Effector memory CD4-positive, alpha-beta T cell (primary cell): ENCODE measurements at places on chromosomes 6 and 20.

DNA sequence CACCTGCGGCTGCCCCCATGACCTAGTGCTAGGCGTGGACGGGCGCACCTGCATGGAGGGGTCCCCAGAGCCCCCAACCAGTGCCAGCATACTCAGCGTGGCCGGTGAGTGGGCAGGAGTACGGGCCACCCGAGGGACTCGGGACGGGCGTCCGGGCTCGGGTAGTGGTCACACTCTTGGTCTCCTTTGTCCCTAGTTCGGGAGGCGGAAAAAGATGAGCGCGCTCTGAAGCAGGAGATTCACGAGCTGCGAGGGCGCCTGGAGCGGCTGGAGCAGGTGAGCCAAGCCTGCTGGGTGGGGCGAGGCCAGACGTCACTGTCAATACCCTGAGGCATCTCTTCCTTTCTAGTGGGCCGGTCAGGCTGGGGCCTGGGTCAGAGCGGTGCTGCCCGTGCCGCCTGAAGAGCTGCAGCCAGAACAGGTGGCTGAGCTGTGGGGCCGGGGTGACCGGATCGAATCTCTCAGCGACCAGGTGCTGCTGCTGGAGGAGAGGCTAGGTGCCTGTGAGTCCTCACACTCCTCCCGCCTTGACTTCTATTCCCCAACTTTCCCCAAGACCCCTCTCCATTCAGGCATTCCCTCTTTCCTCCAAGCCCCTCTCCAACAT, 2.9 kb downstream of the EGFL8 start:
- H3K27me3 ChIP-seq: no peaks in the 10 kb centered on the region
- no peak overlapping the region for H3K4me3 ChIP-seq
- no peak overlapping the region for H3K27ac ChIP-seq
- H3K36me3 ChIP-seq: peaks cover 23% of the 10 kb centered on the region

GRCh38 chr20:3072530-3073250, 1.3 kb downstream of the OXT start:
- no peaks in the 10 kb centered on the region for H3K27me3 ChIP-seq
- peak overlapping the region; percentile 73 for H3K4me3 ChIP-seq
- peaks cover 11% of the 10 kb centered on the region for H3K4me1 ChIP-seq
- no peak for DNase-seq
- no peaks in the 10 kb centered on the region for H3K36me3 ChIP-seq
- H3K27ac ChIP-seq: peak overlapping the region; percentile 51

DNA sequence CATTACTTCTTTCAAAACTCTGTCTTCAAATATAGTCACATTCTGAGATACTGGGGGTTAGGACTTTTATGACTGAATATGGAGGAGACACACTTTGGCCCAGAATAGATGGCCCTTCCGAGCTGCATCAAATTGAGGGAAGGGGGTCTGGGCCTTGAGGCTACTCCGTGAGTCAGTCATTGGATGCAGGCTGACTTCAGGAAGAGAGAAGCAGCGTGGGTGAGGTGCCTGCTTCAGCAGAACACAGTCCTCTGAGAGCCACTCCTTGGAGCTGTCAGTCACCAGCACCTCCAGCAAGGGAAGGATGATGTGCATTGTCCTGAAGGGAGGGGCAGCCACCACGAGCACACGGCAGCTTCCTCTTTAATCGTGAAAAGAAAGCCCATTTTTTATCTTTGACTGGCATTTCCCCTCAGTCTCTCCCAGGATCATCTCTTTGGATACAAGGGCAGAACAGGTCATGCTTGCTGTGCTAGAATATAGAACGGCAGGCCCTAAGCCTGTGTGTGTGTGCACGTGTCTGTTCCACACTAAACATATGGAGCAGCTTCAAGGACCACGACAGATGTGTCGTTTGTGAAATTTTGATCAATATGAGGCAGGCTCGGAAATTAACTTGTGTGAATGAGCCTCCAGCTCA, 721.6 kb downstream of the KIF16B start:
- no peak for DNase-seq
- no peaks in the 10 kb centered on the region for H3K4me1 ChIP-seq
- no peak overlapping the region for H3K4me3 ChIP-seq
- H3K27ac ChIP-seq: no peak overlapping the region

DNA sequence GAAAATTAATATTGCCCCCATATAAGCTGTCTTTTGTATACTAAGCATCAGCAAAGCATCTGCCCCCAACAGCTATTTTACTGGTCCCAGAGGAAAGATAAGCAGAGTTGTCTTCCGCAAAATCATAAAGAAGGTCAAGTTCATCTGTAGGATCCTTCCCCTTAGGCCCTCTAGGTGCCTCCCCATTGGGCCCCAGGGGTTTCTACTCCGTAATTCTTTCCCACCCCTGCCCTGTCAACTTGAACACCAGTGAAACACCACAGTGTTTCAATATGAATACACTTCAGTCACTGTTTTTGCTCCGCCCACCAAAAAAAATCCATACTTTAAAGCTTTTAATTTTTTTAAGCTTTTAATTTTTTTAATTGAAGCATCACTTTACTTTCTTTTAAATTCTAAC, 159.2 kb downstream of the ATXN1 start:
- DNase-seq: no peak
- H3K4me1 ChIP-seq: peaks cover 12% of the 10 kb centered on the region
- no peak overlapping the region for H3K27ac ChIP-seq
- H3K4me3 ChIP-seq: no peak overlapping the region
- H3K27me3 ChIP-seq: no peaks in the 10 kb centered on the region

GRCh38 chr6:117568247-117568646, 34.1 kb downstream of the GOPC start:
- H3K27ac ChIP-seq: no peak overlapping the region
- H3K4me3 ChIP-seq: no peak overlapping the region
- no peaks in the 10 kb centered on the region for H3K27me3 ChIP-seq
- H3K36me3 ChIP-seq: peaks cover 50% of the 10 kb centered on the region

- no peak overlapping the region for H3K27ac ChIP-seq
- no peak for DNase-seq
- no peaks in the 10 kb centered on the region for H3K27me3 ChIP-seq
- no peaks in the 10 kb centered on the region for H3K36me3 ChIP-seq
- H3K4me1 ChIP-seq: peaks cover 8% of the 10 kb centered on the region
- H3K4me3 ChIP-seq: no peak overlapping the region
Observed at GRCh38 chr6:45415788-45416518, 38.2 kb upstream of the SUPT3H start.

GRCh38 chr20:19876828-19877460, 118.9 kb downstream of the RIN2 start:
- H3K27ac ChIP-seq: no peak overlapping the region
- H3K27me3 ChIP-seq: no peaks in the 10 kb centered on the region
- DNase-seq: no peak
- no peaks in the 10 kb centered on the region for H3K36me3 ChIP-seq

DNA sequence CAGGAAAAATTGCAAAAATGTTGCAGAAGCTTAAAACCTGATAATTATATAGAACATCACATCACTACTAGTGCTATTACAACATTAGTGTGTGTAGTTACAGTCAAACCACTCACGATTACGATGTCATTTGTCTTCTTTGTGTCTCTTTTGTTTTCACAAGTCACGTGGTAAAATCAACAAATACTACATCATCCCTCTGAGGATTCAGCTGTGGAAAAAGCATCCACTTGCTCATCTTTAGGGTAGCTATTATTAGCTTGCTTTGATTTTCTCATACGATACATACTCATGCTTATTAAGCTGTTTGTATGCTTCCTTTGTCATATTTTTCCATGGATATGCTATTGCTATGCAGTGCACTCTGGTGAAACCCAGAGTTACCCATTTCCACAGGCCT, 22.2 kb upstream of the ATXN1 start:
- H3K4me1 ChIP-seq: no peaks in the 10 kb centered on the region
- H3K27ac ChIP-seq: no peak overlapping the region
- no peak overlapping the region for H3K4me3 ChIP-seq
- H3K36me3 ChIP-seq: no peaks in the 10 kb centered on the region
- no peaks in the 10 kb centered on the region for H3K27me3 ChIP-seq

GRCh38 chr20:14583413-14583812, 246.0 kb upstream of the FLRT3 start:
- H3K27ac ChIP-seq: no peak overlapping the region
- H3K4me1 ChIP-seq: no peaks in the 10 kb centered on the region
- H3K36me3 ChIP-seq: no peaks in the 10 kb centered on the region
- no peak for DNase-seq

GRCh38 chr6:105817961-105818360, 268.2 kb upstream of the PRDM1 start:
- no peak overlapping the region for H3K27ac ChIP-seq
- H3K36me3 ChIP-seq: no peaks in the 10 kb centered on the region
- no peak for DNase-seq
- H3K4me1 ChIP-seq: peaks cover 3% of the 10 kb centered on the region

- H3K27ac ChIP-seq: no peak overlapping the region
- no peaks in the 10 kb centered on the region for H3K27me3 ChIP-seq
- H3K4me1 ChIP-seq: no peaks in the 10 kb centered on the region
Observed at GRCh38 chr20:20188647-20189046, 136.3 kb downstream of the CFAP61 start.

DNA sequence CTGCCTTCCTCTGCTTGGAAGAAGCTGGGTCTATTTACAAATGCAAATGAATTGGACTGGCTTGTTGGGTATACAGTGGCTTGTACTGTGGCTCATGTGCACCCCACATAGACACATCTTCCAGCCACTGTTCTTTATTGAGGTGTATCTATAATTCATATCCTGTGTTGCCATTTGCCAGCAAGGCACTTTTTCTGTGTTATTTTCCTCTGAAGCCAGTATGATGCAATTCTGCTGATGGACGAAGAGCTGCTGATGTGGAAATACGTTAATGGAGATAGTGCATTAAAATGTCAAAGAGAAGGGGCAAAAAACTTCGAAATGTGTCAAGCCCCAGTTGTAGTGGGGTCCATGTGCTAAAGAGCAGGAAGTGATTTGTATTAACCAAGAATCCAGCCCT, 167.5 kb downstream of the TMEM242 start:
- H3K27me3 ChIP-seq: no peaks in the 10 kb centered on the region
- no peaks in the 10 kb centered on the region for H3K4me1 ChIP-seq
- peaks cover 19% of the 10 kb centered on the region for H3K36me3 ChIP-seq
- no peak overlapping the region for H3K4me3 ChIP-seq
- DNase-seq: no peak

DNA sequence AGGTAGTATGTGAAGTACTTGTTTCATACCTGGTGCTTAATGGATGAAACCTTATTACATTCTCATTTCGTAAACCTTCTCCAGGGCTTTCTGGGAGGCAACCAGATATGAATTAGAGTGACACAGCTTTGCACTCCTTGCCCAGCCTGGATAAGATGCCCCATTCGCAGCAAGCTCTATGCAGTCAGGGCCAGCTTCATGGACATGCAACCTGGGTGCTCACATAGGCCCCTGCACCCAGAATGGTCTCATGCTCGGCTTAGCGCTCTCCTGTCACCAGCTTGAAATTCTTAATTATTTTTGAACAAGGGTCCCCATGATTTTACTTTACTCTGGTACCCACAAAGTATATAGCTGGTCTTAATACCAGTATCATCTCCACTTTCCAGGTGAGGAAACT, 11.3 kb upstream of the PTGIS start:
- no peaks in the 10 kb centered on the region for H3K36me3 ChIP-seq
- no peak for DNase-seq
- no peaks in the 10 kb centered on the region for H3K27me3 ChIP-seq
- no peak overlapping the region for H3K4me3 ChIP-seq
